Prostate gland (tissue), 2 donors: ENCODE measurements at places on chromosomes 7 and 10. TPM values are rescaled to one million over a fixed set of nuclear protein-coding genes. Genes with fewer than 3 reads are reported as not detected.

DNA sequence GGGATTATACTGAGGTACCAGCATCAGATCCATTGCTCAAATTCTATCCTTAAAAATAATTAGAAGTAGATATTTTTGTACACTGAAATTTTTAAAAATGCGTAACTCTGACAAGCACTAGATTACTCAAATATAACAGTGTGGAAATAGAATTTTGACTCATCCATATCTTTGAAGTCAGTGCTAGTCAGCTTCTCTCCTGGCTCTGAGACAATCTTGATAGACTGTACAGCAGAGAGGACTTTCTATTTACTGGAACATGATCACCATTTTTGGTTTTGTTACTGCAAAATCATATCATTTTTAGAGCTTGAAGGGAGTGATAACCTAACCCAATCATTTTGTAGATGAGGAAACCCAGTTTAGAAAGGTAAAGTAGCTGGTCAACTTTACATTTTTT, 195.0 kb downstream of the MTERF1 start:
- DNase-seq: no peak

DNA sequence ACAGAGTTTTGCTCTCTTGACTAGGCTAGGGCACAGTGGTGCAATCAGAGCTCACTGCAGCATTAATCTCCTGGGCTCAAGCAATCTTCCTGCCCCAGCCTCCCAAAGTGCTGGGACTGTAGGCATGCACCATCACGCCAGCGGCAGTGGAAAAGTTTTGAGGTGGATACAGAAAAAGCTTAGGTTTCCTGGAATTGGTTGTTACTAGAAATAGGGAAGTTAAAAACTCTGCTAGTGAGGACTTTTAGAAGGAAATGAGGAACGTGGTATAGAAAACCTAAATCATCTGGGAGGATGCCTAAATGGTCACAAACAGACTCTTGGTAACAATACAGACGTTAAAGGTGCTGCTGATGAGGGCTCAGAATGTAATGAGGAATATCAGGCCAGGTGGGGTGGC, 10.9 kb upstream of the SNX8 start:
- no peak for DNase-seq

DNA sequence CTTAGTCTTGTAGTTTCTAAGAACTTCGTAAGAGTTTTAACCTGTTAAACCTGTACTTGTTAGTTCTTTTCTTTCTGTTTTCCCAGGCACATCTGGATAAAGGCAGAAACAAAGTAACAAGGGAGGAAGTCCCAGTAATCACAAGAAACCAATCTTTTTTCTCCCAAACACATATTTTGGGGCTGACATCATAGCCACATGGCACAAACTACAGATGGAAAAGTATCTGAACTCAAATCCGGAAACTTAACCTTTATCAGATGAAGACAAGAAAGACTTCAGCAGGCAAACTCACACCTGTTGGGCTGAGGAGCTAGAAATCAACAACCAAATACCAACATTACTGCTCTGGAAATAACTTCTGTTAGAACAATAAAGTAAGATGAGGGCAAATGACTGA, 67.1 kb downstream of the CUBN start:
- no peak for DNase-seq

DNA sequence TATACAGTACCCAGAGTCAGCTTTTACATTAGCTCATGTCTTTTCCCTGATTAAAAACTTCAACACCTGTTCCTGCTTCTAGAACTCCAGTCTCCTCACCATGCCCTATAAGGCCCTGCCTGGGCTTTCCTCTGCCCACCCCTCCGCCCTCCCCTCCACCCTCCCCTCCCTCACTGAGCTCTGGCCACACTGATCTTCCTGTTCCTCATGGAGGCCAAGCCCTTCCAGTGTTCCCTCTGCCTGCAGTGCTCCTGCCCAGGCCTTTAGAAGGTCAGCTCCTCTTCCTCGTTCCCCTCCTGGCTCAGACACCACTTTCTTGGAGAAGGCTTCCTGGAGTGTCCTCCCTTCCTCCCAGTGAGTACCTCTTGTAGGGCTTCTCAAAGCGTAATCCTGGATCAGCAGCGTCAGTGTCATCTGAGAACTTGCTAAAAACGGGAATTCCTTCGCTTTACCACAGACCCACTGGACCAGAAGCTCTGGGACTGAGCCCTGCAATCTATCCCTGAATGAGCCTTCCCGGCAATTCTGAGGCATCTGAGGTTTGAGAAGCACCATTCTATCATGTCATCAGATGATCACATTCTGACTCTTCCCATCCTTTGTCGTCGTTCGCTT, 3.7 kb downstream of the PDZD7 start:
- no peak for DNase-seq

DNA sequence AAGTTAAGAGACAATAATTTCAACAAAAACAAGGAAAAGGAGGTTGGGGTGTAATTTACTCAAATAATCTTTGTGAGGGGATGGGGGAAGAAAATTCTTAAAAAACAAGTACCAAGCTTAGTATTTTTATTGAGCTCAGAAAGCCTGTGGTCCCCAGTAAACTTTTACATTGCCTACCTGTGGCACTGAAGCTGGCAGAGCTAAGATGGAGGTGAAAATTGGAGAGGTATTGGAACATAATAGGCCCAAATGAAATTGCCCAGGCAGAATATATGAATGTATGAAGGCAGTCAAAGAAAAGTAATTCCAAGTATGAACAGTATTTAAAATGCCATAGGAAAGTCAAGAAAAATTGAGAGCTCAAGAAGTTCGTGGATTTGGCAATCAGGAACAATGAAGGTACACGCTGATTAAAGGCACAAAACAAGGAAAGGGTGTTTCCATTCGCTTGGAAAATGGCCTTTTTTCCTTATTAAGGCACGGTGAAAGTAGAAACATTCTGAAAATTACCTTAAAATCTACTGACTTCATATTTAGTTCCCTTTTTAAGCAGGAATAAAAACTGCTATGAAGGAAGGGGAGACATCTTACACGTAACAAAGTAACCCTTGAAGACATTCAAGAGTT, 3.4 kb upstream of the KMT2E start:
- DNase-seq: no peak

DNA sequence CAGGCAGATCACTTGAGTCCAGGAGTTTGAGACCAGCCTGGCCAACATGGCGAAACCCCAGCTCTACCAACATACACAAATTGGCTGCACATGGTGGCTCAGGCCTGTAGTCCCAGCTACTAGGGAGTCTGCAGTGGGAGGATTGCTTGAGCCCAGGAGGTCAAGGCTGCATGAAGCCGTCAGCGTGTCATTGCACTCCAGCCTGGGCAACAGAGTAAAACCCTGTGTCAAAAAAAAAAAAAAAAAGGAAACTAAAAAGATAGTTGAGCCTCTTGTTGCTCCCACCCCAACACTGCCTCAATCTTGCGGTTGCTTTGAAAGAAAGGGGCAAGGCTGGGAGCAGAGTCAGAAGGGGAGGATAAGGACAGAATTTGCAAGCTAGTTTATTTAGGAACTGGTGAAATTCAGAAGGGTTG, 69.9 kb downstream of the SYPL1 start:
- DNase-seq: no peak

DNA sequence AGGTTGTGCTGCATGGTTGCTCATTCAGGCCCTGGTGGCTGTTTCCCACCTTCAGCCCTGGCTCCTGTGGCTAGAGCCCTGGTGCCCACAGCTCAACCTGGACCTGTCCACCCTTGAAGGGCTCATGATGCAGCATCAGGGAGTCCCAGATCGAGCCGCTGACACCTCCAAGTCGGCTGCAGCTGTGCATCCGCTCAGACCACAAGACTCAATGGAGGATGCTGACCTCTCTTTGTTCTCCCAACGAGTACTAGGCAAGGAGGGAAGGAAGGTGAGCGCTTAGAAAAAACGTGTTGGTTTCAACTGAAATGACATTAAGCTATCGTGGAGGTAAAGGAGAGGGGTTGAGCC, 9.5 kb upstream of the C10orf95 start:
- DNase-seq: no peak

DNA sequence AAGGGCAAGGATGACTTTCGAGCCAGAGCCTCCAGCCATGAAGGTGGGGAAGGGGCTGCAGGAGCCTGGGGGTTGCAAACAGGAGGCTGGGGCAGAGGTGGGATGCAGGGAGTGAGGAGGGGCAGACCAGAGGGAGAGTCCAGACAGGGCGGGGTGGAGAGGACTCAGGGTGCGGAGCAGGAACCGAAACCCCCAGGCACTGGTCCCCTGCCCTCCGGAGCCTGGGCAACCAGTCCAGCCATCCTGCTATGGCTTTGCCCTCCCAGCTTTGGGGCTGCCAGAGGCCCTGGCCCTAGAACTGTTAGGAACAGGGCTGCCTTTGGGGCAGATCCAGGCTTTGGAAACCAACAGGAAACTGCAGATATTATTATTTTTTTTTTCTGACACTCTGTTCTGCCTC, 24.2 kb downstream of the GHRHR start:
- DNase-seq: no peak

DNA sequence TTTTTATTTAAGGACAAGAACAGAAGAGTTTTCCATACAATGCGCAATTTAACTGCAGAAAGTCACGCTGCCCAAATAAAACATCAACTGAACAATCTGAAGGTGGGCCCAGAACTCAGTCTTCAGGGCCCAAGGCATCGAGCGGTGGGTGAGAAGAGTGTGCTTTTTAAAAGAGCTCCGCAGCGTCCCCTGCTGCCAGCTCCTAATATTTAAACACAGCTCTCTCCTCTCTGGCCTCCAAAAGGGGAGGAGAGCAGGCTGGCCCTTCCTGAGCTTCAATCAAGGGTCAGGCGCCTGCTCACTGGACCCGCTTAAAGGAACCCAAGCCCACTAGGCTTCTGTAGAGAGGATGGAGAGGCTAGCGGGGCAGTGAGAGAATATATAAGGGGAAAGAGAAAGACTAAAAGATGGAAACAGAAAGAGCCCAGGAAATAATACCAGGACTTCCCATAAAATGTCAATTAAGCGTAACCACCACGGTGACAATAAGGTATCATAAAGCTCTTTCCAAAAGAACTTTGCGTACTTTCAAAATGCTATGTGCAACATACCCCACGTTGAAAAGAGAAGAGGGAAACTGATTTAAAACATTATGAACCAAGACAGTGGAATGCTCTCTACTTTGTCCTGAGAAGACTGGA, 2.8 kb downstream of the FAM53B start:
- DNase-seq: peak; percentile 83

GRCh38 chr7:121459148-121459547, 63.0 kb upstream of the FAM3C start:
- DNase-seq: no peak

DNA sequence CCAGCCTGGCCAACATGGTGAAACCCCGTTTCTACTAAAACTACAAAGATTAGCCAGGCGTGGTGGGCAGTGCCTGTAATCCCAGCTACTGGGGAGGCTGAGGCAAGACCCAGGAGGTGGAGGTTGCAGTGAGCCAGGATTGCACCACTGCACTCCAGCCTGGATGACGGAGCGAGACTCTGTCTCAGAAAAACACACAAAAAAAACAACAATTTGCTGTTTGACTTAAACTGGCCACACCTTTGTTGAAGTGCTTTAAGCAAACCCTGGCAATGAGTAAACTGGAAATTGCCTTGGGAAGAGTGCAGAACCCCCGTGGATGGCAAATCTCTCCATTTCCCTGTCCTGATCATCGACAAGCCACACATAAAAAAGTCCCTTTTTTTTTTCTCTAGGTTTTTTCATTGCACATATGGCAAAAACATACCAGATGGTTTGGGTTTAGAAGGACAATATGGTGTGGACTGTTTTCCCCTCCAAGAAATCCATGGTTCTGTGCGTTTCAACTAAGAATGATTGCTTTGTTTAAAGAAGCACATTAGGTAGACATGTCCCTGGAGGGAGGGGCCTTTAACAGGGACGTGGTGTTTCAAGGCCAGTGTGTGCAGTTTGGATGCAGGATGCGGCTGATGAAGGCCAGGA, 76.9 kb downstream of the NRP1 start:
- no peak for DNase-seq

GRCh38 chr7:20151708-20152456, 65.3 kb downstream of the MACC1 start:
- no peak for DNase-seq

- no peak for DNase-seq
These were observed 207.6 kb upstream of the AOAH start for GRCh38 chr7:36931892-36932291.

DNA sequence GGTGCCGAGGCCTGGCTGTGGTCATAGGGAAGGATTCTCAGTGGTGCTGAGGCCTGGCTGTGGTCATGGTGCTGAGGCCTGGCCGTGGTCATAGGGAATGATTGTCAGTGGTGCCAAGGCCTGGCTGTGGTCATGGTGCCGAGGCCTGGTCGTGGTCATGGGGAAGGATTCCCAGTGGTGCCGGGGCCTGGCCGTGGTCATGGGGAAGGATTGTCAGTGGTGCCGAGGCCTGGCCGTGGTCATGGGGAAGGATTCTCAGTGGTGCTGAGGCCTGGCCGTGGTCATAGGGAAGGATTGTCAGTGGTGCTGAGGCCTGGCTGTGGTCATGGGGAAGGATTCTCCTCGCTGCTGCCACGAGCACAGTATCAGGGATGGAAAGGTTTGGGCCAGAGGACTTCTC, 327.3 kb downstream of the ADARB2 start:
- DNase-seq: no peak

GRCh38 chr10:62016623-62017490, 115.4 kb downstream of the ARID5B start:
- DNase-seq: no peak

GRCh38 chr10:33306126-33306525, 28.3 kb downstream of the NRP1 start:
- DNase-seq: no peak

- DNase-seq: no peak
These were observed 103.4 kb upstream of the MDFIC start for GRCh38 chr7:114818501-114818900.

GRCh38 chr7:65979583-65980477, 2.2 kb downstream of the GUSB start:
- DNase-seq: no peak

DNA sequence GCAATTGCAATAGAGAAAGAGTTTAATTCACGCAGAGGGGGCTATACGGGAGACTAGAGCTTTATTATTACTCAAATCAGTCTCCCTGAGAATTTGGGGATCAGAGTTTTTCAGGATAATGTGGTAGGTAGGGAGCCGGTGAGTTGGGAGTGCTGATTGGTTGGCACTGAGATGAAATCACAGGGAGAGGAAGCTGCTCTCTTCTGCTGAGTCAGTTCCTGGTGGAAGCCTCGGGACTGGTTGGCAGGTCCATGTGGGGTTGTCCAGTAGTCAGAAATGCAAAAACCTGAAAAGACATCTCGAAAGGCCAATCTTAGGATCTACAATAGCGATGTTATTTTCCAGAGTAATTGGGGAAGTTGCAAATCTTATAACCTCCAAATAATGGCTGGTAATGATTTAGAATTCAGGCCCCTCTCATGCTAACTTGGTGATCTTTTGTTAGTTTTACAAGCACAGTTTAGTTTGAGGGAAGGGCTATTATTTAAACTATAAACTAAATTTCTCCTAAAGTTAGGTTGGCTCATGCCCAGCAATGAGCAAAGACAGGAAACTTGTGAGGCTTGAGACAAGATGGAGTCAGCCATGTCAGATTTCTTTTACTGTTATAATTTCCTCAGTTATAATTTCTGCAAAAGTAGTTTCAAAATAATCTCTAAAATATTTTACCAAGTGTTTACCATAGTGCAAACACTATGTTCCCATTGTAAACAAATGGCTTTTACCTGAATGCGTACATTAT, 39.4 kb upstream of the SLC25A13 start:
- no peak for DNase-seq

- DNase-seq: no peak
These were observed 29.4 kb downstream of the SRRM3 start for GRCh38 chr7:76231071-76231470.

The PTPRZ1 gene
- total RNA-seq: 1.4 TPM

The GIMAP1 gene
- 4.2 TPM for total RNA-seq

The SPDYE6 gene
- not detected for total RNA-seq

The OR6B1 gene
- total RNA-seq: not detected

The AFAP1L2 gene
- 16.1 TPM for total RNA-seq

The TRPV5 gene
- total RNA-seq: not detected

The MYPN gene
- 1.5 TPM for total RNA-seq

The DNAH11 gene
- total RNA-seq: 1.6 TPM

The ZNF789 gene
- 25.2 TPM for total RNA-seq
